ENCODE measurements at places on chromosomes 12 and 14. TPM values are rescaled to one million over a fixed set of nuclear protein-coding genes. Genes with fewer than 3 reads are reported as not detected.

The SPSB2 gene
- 6.9 TPM for polyA plus RNA-seq

The GPR68 gene
- 0.07 TPM for polyA plus RNA-seq

The NFKBIA gene
- 935 TPM for polyA plus RNA-seq

The KCNC2 gene
- polyA plus RNA-seq, result not detected

Measured in CD14-positive monocyte (primary cell).